ENCODE measurements at places on chromosomes 7 and 10. TPM values are rescaled to one million over a fixed set of nuclear protein-coding genes. Genes with fewer than 3 reads are reported as not detected.
A peak's percentile ranks its signal among the peaks of the same experiment; 100 is the strongest.

GRCh38 chr10:30999070-30999712, 32.5 kb downstream of the ZNF438 start:
- DNase-seq = no peak

DNA sequence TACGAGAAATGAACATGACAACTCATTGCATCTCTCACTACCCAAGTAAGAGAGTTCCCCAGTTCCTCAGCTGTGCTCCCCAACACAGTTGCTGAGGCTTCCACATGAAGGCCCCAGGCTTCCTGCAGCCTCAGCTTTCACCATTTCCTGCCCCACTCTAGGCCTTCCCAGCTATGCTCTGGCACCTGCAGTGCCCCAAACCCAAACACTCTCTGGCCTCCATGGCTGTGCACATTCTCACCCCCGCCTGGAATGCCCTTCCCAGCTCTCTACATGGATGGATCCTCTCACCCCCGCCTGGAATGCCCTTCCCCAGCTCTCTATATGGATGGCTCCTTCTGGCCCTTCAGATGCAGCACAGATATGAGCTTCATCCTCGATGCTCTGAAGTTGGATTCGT, 61.3 kb downstream of the KIAA1549 start:
- DNase-seq = no peak

- DNase-seq = no peak
Measured at GRCh38 chr7:50667338-50667737, 102.1 kb upstream of the DDC start.

DNA sequence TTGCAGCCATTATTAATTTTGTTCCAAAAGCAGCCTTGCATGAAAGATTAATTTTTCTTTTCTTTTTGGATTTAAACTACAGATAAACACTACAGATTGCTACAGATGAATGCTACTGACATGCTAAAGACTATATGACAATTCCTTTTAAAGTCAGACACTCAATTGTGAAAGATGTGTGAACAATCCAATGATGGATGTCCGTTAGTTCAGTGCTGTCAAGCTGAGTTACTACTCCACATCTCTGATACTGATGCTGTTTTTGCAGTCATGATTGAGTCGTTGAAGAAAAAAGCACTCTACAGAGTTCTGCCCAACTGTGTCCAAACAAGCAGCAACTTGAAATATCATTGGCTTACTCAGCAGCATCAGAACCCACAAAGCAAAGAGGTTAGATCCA, 146.8 kb downstream of the OTUD1 start:
- no peak for DNase-seq

Gene ABCC2
- 68.4 TPM for total RNA-seq

DNA sequence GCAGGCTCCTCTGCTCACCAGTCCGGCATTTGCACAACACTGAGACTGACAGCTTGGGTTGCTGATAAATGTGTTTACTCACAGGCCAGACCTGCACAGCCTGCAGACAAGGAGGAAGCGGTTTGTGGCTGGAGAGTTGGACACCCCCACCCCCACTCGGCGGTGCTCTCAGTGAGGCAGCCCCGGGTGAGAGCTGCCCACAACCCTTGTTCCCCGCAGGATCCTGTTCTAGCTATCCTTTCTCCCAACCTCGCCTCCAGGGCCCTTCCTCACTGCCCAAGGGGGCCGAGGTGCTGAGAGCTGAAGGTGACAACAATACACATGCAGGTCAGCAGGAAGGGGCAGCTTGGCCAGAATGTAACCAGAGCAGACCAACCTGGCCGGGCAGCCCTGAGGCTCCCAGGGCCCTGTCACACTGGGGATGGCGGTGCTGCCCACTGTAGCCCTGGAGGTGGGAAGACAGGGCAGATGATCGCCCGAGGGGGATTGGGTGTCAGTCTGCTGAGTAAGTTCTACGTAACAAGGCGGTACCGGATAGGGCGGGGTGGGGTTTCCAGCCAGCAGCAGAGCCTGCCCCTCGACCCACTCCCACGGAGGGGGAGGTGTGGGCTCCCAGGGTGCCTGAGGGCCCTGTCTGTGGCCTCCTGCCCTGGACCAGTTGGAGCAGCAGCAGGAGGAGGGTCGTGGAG, 2.1 kb upstream of the ADAM8 start:
- no peak for DNase-seq

GRCh38 chr7:7321681-7322080, 139.3 kb downstream of the C1GALT1 start:
- peak; percentile 97 for DNase-seq

Measured in Caki2 (cell line).